ENCODE measurements at places on chromosomes 2 and 18. TPM values are rescaled to one million over a fixed set of nuclear protein-coding genes. Genes with fewer than 3 reads are reported as not detected.

DNA sequence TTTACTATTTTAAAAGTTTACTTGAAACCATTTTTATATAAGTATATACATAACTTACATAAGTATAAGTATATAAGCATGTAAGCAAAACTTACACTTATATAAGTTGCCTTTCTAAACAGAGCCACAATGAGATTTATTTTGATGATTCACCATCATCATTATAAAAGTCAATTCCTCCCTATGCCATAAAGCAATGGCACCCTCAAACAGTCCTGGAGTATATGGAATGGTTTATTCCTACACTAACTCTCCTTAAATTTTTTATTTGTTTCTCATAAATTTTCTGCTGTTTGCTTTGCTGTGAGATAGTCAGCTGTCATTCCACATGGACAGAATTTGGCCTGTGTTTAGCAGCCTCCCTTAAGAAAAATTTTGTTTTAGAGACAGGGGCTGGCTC is 114.2 kb downstream of the NAB1 start:
- no peak for DNase-seq

GRCh38 chr2:73282924-73283544 is 1.2 kb downstream of the FBXO41 start:
- no peak for DNase-seq

APOB gene
- 1.2 TPM for total RNA-seq

GRCh38 chr2:201270293-201271001 is 10.1 kb downstream of the CASP8 start:
- no peak for DNase-seq

POMC gene
- total RNA-seq: not detected

SFT2D3 gene
- 5.6 TPM for total RNA-seq

DNA sequence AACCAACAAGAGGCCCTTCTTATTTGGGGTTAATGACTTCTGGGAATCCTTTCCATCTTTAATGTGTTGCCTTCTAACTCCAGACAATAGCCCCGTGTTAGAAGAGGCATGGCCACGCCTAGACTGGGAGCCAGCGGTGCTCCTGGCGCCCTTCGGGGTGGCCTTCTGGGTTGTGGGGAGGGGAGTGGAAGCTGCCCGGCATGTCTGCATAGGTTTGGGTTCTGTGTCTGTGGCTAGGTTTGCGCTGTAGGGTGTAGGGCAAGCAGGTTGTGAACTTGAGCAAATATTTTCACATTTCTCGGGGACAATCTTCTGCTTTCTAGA is 40.4 kb downstream of the CELF4 start:
- DNase-seq: no peak

ASTL gene
- 0.18 TPM for total RNA-seq

GRCh38 chr2:176188774-176189680 is 559 bp downstream of the HOXD1 start:
- DNase-seq: no peak

TYW5 gene
- 7.1 TPM for total RNA-seq

DNA sequence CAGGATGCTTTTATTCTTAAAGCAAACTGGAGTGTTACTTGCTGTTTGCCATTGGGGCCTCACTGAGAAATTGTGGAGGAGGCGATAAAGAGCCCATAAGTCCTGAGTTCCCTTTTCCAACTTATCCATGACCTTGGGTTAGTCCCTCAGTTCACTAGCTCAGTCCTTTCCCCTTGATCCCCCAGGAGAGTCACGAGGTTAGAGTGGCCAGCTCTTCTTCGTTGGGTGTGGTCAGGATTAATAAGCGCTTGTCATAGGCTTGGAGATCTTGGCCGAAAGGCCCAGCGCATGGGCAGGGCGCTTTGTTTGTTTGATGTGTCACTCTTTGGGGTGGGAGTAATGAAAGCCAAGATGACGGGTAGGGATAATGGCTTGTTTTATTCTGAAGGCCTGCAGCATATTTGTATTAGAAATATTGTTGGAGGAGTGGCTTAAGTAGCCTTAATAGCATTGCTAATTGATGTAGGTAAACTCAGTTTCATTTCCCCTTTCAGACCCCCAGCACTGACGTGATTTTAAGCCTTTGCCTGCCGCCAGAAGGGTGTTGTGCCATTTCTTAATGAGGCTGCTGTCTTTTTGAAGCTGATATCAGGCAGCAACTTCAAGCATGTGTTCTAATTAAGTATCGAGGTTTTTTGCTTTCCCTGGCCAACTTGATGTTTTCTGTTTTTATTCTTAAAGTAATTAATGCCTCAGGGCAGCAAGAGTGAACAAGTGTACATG is 15.7 kb downstream of the GRHL1 start:
- no peak for DNase-seq

DNA sequence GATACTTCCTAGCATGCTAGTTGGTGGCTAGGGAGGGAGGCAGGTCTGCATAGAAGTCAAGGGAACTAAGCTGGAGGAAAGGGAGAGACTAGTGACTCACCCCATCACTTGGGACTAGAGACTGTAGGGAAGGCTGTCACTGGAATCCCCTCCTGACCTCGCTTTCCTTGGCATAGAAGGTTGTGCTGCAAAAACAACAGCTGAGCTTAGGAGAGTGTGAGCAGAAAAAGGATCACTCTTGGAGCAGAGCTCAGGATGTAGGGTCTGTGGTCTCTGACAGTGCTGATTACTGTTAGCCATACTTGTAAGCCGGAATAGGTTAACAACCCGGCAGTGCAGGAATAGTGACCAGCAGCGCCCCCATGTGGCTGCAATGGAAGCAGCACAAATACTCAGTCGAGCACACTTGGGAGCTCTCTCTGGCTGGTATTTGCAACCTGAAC is 66.9 kb upstream of the SMAD2 start:
- DNase-seq: no peak

GRCh38 chr18:8766559-8767293 is 61.4 kb downstream of the MTCL1 start:
- DNase-seq: no peak

ABCA12 gene
- 0.03 TPM for total RNA-seq

GRCh38 chr18:60649107-60649506 is 276.5 kb upstream of the MC4R start:
- DNase-seq: no peak

DNA sequence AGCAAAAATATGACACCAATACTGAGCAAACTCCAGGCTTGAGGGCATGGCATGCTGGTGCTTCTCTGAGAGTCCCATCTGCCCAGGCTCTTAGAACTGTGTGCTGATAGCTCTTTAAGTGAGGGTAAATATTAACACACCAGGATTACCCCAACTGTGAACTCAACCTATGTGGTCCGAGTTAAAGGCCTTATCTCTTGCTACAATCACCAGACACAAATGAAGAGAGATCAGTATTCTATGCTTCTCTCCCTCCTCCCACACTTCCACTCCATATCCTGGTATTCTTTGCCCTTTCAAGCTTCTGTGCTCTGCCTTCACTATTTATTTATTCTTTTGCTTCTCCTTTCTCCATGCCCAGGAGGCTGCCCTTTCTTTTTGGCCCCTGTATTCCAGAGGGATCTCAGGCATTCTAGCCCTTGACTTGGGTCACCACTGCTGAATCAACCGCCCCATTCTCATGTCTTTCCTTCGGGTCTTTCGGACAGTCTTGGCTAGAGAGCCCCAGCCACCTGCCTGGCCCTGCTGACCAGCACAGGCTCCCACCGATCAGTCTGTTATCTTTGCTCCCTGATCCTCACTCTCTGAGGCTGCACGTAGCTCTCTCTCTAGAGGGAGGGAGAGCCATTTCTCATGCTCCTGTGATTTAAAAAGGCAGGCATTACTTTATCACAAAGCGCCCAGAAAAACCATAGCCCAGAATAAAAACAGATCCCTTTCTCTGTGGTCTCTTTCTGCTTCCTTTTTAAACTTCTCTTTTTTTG is 17.2 kb upstream of the HK2 start:
- DNase-seq: no peak

PTRHD1 gene
- total RNA-seq: 55.1 TPM

All from Panc1 (cell line).